ENCODE measurements at places on chromosomes 2 and 18.

GRCh38 chr18:62372156-62372555, 47.0 kb downstream of the TNFRSF11A start:
- no peak for DNase-seq

DNA sequence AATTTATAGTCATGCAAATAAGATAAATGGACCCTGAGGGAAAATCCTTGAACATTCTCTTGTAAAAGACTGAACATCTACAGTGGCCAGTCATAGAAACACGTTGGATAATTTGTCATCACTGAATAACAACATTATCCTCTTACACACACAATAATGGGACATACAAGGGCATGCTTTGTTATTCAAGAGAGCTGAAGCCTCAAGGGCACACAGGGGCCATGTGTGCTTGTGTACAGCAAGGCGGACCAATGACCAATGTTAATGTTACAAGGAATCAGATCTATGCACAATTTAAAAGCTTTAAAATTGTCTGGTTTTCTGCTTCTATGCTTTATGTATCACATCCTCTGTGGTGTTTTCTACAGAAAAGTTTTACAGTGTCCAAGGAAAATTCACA, 23.7 kb downstream of the COL6A3 start:
- no peak for DNase-seq

GRCh38 chr18:9760641-9761040, 52.5 kb downstream of the RAB31 start:
- no peak for DNase-seq

DNA sequence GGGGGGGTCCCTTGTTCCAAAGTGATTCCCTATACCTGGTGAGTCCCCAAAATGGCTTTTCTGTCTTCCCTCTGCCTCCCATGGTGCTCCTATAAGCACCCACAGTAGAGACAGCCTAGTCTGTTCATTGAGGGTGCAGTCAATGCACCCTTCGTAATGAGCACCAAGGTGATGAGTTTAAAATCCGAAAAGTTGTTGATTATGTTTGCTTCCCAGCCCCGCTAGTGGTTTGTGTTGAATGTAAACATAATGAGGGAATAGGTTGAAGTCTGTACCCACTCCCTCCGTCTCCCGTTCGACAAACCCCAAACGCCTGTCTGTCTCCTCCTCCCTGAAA, 2.3 kb downstream of the FOSL2 start:
- no peak for DNase-seq

DNA sequence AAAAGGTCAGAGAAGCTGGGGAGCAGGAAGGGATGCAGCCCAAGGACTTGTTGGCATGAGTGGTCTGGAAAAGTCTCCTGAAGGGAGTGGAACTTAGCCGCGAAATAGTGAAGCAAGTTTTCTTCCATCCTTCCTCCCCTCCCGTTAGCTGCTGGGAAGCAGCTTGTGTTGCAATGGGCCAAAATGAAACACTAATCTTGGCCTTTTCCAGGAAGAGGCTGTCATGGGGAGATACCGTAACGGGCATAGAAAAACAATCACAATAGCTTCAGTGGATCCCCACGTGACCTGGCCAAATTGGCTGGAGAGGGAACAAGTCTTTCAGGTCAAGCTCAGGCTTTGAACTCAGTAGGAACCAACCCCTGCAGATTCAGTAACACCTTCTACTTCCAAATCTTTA, 49.3 kb downstream of the SEMA4F start:
- DNase-seq: no peak

DNA sequence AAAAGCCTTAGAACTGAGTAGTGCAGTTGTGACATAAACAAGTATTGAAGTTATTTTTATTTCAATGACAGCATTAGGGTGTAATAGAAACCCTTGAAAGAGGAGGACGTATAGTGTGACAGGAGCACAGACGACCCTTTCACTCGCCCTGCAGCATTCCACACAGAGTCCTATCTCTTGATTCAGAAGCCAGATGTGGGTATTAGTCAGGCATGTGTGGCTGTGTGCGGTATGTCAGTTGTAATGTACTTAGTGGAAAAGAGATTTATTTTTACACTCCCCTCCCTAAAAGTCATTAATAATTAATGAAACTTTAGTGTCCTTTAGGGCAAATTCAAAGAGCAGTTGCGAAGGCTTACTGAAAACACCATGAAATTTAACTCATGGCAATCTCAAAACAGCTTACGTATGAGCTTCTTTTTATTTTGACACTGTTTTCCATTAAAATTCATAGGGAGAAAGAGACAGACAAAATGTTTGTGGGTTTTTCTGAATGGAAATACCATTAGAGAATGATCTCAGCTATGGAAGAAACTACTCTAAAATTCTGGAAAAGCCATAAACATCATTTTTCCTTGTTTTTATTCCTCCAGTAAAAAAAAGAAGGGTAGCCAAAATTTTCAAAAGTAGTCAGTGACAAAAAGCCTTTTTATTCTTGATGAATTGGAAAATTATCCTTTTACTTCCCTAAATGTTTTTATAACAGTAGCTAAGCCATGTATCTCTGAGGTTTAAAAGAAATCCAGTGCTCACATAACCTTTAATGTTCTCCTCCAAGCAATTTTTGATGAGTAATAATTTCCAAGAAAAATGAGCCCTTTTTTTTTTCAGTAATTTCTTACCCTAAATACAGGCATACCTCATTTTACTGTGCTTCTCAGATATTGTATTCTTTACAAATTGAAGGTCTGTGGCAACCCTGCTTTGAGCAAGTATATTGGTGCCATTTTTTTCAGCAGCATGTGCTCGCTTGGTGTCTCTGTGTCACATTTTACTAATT, 84.0 kb upstream of the DSEL start:
- DNase-seq: no peak

All from stimulated activated CD4-positive, alpha-beta T cell treated with anti-CD3 and anti-CD28 coated beads, TNF-alpha, amount 100 ng/mL, for 4 hours (primary cell).